ENCODE measurements at places on chromosomes 12 and 14.

GRCh38 chr14:68610251-68610793, 182.5 kb downstream of the ZFP36L1 start:
- no peak for DNase-seq

- DNase-seq, result no peak
Observed at GRCh38 chr12:2382370-2383155, 329.8 kb downstream of the CACNA1C start.

DNA sequence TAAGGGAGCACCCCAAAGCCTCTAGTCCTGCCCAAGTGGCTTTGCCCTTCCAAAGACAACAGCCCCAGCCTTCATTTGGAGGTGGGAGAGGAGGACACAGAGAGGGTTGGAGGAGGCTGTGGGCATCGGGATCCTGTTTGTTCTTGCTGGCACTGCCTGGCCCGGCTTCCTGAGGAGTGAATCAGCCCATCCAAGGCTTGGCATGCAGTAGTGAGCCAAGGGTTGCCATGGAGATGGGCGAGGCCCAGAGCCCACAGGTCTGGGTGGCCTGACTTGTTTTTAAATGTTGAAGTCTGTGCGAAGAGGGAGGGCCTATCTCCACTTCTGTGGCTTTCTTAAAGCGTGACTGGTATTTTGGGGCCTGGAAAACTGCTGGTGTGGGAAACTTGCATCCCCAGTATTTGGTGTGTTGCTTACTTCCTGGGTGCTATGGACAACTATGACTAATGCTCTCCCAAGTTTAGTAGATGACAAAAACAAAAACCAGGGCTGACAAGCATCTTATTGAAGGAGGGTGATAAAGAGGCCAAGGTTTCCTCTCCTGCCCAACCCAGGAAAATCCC, 15.8 kb downstream of the CD9 start:
- DNase-seq, result no peak

DNA sequence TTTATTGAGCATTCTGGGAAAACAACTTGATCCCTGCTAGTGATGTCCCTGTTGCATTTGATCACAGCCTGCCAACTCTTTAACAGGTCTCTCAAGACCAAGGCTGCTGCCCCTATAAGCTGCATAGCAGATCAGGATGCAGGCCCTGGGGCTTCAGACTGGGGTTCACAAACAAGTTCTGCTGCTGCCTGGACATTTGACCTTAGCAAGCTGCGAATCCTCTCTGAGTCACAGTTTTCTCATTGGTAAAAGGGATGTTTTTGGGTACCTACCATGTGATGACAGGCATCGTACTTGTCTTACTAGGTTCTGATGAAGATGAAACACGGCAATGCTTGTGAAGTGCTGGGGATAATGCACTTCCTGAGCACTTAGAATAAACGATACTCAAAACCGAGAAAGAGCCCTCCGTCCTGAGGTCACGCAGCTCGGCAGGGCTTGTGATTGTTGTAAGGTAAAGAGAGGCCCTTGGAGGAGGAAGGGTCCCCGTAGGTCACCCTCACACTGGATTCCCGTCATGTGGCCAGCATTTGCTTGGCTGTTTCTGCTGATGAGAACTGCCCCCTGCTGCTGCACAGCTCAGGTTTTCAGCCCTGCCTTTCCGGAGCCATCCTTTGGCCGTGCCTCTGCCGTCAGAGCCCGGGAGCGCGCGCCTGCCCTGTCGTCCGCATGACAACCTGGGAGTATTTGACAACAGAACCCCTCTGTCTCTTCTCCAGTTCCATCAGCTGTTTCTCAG, 39.1 kb downstream of the TSPAN9 start:
- DNase-seq, result no peak

- DNase-seq, result no peak
Observed at GRCh38 chr12:30169839-30170591, 386.3 kb upstream of the TMTC1 start.

DNA sequence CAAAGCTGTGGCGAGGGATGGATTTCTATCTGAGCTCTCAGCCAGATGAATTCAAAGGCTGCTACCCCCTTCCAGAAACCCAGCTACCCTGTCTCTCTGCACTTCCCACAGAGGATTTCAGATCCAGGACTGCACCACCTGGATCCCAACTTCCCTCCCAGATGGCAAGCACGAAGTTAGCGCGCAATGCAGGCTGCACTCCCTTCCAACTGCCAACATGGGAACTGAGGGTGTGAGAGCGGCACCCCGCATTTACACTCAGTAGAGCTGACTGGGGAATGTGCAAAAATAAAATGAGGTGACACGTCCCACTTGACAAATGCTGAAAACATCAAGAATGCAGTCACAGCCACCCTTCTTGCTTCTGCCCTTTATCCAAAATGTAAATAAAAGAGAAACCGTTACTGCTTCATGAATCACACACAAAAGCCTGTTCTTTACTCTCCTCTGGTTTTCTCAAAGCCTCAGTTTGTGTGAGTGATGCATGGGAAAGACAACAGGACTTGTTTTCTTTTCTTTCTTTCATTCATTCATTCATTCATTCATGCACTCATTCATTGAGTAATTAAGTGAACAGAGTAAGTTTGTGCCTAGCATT, 85.7 kb downstream of the ITPK1 start:
- no peak for DNase-seq

- DNase-seq, result no peak
Observed at GRCh38 chr12:30796891-30797371, 42.2 kb upstream of the CAPRIN2 start.

DNA sequence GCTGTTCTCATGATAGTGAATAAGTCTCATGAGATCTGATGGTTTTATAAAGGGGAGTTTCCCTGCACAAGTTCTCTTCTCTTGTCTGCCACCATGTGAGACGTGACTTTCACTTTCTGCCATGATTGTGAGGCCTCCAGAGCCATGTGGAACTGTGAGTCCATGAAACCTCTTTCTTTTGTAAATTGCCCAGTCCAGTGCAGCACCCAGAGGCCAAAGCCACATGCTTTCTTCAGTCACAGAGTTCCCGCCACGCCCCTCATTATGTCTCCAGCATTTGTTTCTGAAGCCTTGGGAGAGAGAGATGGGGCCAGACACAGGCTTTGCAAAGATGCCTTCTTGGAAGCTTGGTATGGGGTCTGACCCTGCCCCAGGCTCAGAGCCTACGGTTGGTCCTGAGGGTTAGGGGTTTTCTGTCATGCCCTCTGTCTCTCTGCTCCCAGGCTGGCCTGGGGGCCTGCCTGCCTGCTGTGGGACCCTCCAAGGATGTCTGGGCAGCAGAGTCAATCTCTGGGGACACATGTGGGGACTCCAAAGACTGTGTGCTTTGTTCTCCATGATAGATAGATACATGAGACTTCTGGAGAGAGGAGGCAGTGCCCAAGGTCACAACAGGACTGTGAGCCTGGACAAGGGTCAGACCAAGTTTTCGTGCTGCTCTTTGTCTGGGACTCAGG, 114.1 kb upstream of the PRMT8 start:
- DNase-seq, result no peak

GRCh38 chr14:102200690-102201352, 61.1 kb downstream of the WDR20 start:
- no peak for DNase-seq
